ENCODE measurements at places on chromosomes 3 and 15.

DNA sequence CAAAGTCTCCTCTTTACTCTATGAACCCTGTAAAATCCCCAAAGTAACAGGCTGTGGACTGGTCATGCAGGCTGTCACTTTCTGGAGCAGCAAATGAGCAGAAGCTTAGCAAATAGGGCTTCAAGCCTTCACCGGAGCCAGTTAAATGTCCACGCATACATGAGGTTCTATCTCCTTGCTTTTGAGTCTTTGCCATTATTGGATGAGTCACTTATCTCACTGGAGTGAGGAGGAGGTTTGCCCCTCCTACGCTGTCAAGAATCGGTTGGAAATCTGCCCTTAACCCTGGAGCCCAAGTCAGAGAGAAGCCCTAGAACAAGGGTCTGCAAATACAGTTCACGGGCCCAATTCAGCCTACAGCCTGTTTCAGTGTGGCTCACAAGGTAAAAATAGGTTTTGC is 126.1 kb upstream of the CTNNB1 start:
- no peak for DNase-seq

GRCh38 chr15:86608461-86609205 is 529.0 kb downstream of the AGBL1 start:
- no peak for DNase-seq

- no peak for DNase-seq
Observed at GRCh38 chr3:144058713-144059112, 87.1 kb downstream of the DIPK2A start.

DNA sequence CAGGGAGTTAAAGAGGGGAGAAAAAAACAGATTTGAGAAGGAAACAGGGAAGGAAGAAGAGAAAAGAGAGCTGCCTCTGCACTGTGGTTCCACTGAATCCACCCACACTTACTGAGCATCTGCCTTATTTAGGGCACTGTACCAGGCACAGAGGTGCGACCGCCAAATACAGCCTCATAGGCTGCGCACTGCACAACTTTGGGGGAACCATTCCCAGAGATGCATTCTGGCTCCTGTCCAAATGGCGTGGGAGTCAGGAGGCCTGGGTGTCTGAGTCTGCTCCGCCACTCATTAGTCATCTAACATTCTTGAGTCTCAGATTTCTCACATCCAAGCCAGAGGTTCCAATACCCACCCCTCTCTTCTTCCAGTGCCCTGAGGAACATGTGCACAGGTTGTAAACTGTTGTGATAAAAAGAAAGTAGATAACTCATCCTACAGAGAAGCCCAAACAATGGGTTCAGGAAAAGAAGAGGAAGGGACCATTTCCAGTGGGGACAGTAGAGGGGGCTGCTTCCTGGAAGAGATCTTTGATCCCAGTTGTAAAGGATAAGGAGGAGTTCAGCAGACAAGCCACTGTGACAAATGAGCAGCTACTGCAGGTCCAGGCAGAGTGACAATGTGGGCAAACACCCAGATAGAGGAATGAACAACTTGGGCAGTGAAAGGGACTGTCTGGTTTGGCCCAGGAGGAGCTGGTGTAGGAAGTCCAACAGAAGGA is 254.6 kb downstream of the UACA start:
- DNase-seq = peak; percentile 58

GRCh38 chr3:69490971-69491370 is 105.1 kb upstream of the FRMD4B start:
- DNase-seq = no peak

DNA sequence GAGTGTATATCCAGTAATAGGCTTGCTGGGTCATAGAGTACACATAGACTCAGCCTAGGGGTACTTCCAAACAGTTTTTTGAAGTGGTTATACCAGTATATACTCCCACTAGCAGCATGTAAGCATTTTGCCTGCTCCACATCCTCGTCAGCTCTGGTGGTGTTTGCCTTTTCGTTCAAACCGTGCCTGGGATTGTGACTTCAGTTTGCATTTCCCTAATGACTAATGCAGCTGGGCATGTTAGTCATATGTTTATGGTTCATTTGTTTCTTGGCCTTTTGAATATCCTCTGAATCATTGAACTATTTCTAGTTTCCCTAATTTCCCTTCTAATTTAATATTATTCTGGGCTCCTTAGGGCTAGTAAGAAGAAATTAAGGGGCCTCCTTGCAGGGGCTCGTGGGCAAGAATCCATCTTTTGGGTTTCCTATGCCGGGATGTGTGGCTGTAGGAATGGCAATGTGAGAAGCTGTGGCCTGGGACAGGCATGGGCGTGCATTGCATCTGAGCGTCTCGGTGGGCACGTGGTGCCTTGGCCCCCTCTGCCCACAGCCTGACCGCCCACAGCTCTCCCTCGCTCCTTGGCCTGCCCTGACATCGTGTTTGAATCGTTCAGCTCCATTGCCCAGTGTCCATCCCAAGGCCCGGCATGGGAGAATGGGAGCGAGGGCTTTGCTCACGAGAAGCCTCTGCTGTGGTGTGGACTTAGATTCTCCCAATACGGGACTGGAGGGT is 26.4 kb downstream of the FAH start:
- DNase-seq = peak; percentile 61

- DNase-seq = no peak
Observed at GRCh38 chr15:77527164-77527778, 105.4 kb downstream of the LINGO1 start.

- no peak for DNase-seq
Observed at GRCh38 chr3:152325136-152325535, 56.4 kb downstream of the MBNL1 start.

- no peak for DNase-seq
Observed at GRCh38 chr3:42061025-42061712, 30.0 kb upstream of the TRAK1 start.

DNA sequence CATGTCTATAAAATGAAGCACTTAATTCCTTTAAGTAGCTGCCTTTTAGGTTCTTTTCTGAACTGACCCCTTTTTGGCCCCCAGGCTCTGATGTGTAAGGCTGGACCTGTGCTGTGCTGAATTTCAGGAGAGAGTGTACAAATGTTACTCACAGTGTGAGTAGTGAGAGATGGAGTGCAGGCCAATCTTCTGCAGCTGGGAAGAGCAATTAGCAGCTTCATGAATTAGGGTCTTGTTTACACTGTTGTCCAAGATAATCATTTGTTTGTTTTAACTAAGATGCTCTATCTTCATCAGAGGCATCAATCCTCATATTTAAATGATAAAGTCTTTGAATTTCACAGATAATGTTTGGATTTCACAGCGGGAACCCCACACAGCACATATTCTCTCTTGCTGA is 19.4 kb downstream of the ARPP21 start:
- DNase-seq = no peak

GRCh38 chr3:168498194-168498593 is 402.5 kb upstream of the GOLIM4 start:
- no peak for DNase-seq

DNA sequence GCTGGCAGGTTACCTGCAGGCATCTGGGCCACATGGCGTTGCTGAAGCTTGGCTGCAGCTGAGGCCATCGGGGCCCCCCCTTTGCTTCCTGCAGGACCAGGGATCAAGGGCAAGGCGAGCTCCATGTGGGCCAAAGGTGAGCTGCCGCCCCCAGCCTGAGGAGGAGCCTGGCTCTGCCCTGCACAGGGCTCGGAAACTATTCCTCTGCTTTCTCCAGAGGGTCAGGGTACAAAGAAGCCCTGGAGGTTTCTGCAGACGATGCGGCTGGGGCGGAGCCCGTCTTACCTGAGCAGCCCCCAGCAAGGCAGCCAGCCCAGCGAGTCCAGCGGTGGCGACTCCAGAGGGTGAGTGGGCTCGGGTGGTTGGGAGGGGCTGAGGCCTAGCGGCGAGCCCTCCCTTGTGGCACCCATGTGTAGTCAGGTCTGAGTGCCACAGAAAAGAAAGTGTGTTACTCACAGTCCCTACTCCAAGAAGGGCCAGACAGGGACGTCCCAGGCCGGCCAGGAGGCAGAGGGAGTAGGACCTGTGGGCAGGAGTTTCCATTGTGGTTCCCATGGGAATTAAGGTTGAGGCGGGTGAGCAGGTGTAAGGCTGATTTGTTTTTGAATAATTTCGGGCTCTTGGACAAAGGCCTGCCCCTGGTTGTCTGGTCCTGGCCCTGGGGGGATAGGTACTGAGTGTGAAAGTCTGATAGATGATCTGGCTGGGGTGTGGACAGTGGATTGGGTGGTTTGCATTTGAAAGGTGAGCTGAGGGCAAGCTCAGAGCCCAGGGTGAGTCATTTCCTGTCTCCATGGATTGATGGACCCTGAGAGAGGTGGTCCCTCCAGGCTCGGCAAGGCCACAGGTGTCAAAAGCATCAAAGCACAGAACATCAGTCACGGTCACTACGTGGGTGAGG is 25.4 kb downstream of the CFAP100 start:
- DNase-seq = no peak

- DNase-seq = no peak
Observed at GRCh38 chr15:69996321-69997160, 101.2 kb downstream of the TLE3 start.

GRCh38 chr3:107370907-107371306 is 6.3 kb upstream of the CCDC54 start:
- DNase-seq = no peak

GRCh38 chr3:7682822-7683229 is 818.8 kb upstream of the LMCD1 start:
- no peak for DNase-seq

GRCh38 chr15:20341901-20342600 is 199.5 kb downstream of the GOLGA6L6 start:
- no peak for DNase-seq

- DNase-seq = no peak
Observed at GRCh38 chr3:160225176-160226025, at the start of gene C3orf80. Gene C3orf80, plus strand, starts transcription at chr3:160225422. Its CDS starts 214 bp downstream, at chr3:160225636.

DNA sequence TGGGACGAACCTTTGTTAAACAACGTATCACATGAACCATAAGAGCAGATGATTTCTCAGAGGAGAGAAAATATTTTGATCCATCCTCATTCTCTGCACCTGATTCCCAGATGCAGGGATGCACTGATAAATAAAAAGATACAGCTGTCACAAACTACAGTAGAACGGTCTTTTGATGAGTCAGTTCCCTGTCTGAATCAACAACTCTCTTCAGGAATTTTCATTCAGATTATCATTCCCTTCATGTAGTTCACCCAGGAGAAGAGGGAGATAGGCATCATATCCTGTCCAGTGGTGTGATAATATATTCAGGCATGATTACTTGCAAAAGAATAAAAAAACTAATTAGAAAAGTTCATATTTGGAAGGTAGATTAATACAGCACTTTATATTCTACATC is 521.5 kb downstream of the PYDC2 start:
- no peak for DNase-seq

DNA sequence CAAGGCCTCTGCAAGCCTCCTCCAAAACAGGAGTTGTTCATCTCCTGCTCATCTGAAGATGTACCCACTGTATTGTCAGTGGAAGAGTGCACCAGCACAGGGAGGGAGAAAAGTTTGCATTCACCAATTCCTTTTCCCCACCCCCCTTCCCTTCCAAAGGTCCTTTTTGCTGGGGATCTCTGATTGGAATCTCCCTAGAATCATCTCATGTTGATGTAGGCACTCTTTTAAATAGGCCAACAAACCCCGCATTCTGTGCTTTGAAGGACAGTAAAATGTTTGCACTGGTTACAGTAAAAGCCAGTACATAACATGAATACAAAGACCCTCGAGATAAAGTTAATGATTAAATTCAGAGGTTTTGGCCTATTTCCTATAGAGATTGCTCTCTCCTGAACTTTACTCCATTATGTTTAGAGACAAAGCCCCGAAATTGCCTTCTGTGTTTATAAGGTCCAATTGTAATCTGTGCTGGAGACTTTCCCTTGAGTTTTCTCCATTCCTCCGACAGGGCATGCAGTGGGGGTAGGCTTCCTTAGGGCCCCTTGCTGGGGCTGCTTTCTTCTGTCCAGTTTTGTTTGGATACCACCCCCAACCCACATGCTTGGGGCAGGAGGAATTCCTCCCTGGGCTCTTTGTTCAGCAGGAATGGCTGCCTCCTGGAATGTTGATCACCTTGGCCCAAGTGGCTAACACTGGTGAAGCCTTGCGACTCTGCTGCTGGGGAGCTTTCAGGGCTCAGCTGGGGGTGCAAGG is 22.5 kb downstream of the TRIM71 start:
- DNase-seq = no peak

DNA sequence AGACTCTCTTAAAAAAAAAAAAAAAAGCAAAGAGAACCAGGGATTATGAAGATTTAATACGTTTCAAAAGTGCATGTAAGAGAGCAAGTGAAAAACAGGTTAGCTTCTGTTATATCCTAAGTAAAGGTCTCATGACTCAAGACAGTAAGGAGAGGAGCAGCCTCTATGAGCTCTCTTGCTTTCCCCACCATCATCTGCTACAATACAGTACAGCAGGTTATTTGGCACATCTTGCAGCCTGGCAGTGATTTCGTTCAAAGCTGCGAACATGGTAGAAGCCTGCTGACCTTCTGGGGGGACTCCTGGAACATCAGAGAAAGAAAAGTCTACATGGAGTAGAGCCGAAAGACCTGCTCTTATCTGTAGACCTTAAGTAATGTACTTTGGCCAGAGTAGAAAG is 129.2 kb upstream of the PLXND1 start:
- no peak for DNase-seq

DNA sequence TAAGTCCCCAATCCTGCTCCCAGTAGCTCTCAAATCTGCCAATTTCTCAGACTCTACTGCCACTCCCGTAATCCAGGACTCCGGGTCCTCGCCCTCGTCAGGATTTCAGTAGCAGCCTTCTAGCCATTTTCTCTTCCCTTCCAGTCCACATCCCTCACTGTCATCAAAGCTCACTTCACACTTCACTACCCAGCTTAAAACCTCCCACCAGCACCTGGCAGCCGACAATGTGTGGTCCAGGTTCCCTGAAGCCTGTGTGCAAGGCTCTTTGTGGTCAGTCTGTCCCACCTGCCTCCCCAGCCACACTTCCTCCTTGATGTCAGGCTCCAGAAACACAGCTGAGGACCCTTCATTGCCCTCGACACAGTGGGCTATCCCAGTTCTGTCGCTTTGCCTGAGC is 304.5 kb upstream of the ROPN1 start:
- DNase-seq = no peak

DNA sequence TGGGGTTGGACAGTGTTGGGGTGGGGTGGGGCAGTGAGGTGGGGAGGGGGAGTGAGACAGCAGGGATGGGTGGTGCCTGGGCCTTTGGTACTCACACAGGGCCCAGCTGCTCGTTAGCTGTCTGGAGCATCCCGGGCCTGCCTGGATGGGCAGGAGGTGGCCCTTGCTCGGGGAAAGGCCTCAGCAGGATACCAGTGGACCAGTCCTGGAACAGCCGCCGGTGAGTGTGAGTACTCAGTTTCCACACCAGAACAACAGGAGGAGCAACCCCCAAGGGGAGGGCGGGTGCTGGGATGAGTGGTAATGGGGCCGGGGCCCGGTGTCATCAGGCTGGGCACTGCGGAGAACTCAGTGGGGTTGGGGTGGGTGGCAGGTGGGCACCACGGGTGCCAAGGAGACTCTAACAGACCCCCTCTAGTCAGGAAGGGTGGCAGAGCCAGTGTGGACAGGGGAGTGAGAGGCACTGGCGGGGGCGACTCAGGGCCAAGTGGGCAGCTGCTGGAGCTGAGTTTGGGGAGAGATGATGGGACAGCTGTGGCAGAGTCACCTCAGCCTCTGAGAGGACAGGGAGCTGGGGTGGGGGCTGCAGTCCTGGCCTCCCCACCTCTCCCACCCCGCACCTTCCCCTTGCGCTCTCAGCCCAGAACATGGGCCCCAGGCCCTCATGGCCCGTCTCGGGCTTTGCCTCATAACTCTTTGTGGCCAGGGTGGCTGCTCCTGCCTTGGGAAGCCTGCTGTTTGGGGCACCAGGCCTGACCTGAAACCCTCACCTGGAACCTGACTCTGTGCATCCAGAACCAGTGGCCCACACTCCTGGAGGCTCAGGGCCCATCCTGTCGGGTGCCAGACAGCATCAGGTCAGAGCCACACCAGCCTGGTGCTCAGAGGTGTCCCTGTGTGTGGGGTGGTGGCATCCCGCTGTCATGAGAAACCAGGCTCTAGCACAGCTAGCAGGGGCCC is 52.1 kb upstream of the PRR23E start:
- no peak for DNase-seq

GRCh38 chr3:82093641-82094040 is 332.2 kb upstream of the GBE1 start:
- DNase-seq = no peak

All from AG09319 (cell line).